ENCODE measurements at places on chromosomes 2 and 18. TPM values are rescaled to one million over a fixed set of nuclear protein-coding genes. Genes with fewer than 3 reads are reported as not detected.

SLC23A3 gene
- total RNA-seq: 1.2 TPM

POTEC gene
- total RNA-seq: not detected

ARHGEF4 gene
- total RNA-seq: 12.6 TPM

CAPN14 gene
- 0.07 TPM for total RNA-seq

CCDC138 gene
- 31.4 TPM for total RNA-seq

CYBRD1 gene
- total RNA-seq: 5.4 TPM

DOK6 gene
- total RNA-seq: 0.20 TPM

CROCC2 gene
- not detected for total RNA-seq

LONRF2 gene
- 2.7 TPM for total RNA-seq

PRSS56 gene
- not detected for total RNA-seq

PPP1CB gene
- 183 TPM for total RNA-seq

Measured in H9 (cell line).